ENCODE measurements at places on chromosomes 6 and 20.

DNA sequence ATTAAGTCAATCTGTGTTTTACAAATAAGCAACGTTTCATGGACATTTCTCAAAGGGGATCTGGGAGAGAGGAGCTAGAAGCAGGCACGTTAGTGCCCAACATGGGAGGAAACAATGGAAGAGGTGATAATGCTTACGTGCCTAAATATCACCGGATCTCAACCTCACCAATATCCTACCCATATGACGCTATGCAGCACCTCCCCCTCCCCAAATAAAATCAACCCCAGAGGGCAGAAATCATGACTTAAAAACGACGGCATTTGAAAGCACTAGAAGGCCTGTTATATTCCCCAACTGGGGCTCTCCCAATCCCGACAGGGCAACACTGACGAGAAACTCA, 425 bp downstream of the HBS1L start:
- no peak for DNase-seq

DNA sequence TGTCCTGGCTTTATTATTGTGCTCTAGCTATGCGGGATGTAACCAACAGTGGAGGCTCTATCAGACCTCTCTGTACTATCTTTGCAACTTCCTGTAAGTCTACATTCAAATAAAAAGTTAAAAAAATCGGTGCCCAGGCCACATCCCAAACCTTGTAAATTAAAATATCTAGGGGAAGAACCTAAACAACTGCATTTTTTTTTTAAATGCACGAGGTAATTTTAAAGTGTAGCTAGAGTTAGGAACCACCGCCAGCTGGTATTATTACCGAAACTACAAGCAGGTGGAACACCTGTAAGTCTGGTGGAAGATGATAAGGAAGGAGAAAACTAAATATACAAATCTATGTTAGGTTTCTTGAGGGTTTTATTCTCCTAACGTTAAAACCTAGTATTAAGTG, 34.5 kb upstream of the ID4 start:
- DNase-seq, result no peak

DNA sequence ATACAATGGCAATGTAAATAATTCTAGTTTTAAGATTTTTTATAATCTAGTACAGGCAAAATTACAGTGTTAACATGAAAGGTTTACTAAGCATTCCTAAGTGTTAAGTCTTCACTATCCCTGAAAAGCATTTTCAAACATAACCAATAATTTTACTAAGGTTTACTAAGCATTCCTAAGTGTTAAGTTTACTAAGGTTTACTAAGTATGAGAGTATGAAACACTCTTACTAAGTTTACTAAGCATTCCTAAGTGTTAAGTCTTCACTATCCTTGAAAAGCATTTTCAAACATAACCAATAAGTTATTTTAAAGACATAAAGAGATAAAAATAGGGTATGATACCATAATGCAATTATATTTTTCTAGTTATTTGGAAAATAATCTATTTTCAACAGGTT, 82.6 kb downstream of the PRSS35 start:
- no peak for DNase-seq

GRCh38 chr20:14817101-14817500, 479.7 kb upstream of the FLRT3 start:
- DNase-seq, result no peak

DNA sequence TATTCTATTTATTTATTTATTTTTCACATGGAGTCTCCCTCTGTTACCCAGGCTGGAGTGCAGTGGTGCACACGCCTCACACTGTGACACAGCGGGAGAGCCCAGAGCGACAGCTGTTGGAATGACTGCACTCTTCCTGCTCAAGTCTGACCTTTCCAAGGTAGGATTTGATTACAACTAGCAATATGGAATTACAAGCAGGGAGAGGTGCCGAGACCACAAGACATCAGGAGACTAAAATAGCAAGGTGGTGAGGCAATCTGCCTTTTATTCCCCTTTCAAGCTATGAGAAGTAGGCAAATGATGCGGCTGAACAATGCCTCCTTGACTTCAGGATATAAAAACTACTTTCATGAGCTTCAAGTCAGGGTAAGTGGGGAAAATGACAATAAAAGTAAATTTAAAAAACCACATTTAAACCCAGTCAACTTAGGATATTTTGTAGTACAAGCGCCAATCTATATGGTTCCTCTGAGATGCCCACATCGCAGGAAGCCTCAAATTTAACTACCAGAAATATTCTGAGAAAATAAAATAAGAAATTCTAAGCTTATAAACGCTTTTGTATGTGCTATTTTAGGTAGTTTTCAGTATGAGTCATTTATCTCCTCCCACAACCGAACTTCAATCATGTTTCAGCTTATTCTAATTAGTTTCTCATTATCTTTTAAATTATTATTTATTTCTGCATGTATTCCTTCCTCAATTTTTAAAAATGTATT, 146.9 kb upstream of the SGK1 start:
- DNase-seq, result peak; percentile 69

- DNase-seq, result no peak
Observed at GRCh38 chr20:62732842-62733525, 24.3 kb downstream of the NTSR1 start.

GRCh38 chr6:72963946-72964345, 261.4 kb downstream of the KHDC1L start:
- DNase-seq, result no peak

DNA sequence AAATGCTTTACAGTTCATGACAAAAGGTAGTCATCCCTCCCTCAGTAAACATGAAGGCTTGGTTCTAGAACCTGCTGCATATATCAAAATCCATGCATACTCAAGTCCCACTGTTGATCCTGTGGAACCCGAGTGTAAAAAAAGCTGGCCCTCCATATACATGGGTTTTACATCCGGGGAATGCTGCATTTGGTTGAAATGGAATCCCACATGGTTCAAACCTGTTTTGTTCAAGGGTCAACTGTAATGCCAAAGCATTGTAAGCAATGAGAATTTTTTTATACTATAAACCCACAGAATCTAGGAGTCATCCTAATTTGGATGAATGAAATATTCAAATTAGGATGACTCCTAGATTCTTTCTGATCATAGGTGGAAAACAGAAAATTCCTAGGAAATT, 5.9 kb upstream of the HDAC2 start:
- no peak for DNase-seq

GRCh38 chr6:155543166-155543847, 87.7 kb upstream of the NOX3 start:
- DNase-seq, result no peak

DNA sequence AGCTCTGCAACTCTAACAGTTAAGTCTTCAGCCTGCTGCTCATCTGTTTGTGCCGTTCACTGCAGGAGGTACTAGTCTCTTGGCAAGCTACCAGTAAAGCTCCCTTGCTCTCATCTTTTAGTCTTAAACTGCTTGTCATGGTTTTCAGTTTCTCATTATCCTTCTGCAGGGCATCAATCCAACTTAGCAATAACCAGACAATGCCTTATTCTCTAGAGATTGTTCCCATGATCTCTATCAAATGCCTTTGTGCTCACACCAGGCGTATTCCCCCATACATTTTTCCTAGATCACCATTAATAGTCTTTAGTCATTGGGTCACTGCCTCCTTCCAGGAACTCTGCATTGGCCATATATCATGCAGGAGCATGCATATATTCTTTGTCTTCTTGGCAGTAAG, 171.3 kb downstream of the GRM1 start:
- no peak for DNase-seq

GRCh38 chr6:158418501-158418900, 106.2 kb downstream of the TULP4 start:
- DNase-seq, result peak; percentile 87

GRCh38 chr6:743320-744096, 50.6 kb upstream of the EXOC2 start:
- DNase-seq, result no peak

DNA sequence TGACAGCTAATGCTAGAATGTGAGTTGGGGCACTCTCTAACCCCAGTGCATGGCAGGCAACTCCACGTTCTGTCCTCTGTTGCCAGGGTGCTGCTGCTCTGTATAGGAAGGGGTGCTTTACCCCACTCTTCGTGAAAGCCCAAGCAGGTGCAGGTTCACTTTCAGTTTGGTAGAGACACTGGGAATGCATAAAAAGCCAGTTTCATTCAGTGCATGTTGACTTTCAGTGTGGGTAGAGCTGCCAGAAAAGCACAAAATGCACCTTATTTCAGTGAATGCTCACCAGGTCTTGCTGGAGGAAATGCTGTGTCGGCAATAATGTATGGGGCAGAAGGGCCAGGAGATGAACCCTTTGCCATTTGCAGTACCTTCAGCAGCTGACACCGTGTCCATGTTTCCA, 62.1 kb upstream of the ADGRB3 start:
- DNase-seq, result no peak

- no peak for DNase-seq
Observed at GRCh38 chr20:39758876-39759275, 796.7 kb downstream of the DHX35 start.

- no peak for DNase-seq
Observed at GRCh38 chr6:168411130-168411529, 29.9 kb upstream of the SMOC2 start.

- no peak for DNase-seq
Observed at GRCh38 chr6:36847152-36847551, 7.9 kb upstream of the CPNE5 start.

- DNase-seq, result no peak
Observed at GRCh38 chr6:170114187-170114945, 176.5 kb downstream of the DLL1 start.

- no peak for DNase-seq
Observed at GRCh38 chr6:45353654-45354053, 24.1 kb downstream of the SUPT3H start.

GRCh38 chr6:131948692-131949619, 2.2 kb downstream of the CCN2 start:
- peak; percentile 75 for DNase-seq

- DNase-seq, result peak; percentile 91
Observed at GRCh38 chr6:125918681-125919566, 37.6 kb upstream of the HINT3 start.

GRCh38 chr20:21801193-21801592, 95.7 kb downstream of the PAX1 start:
- DNase-seq, result no peak

DNA sequence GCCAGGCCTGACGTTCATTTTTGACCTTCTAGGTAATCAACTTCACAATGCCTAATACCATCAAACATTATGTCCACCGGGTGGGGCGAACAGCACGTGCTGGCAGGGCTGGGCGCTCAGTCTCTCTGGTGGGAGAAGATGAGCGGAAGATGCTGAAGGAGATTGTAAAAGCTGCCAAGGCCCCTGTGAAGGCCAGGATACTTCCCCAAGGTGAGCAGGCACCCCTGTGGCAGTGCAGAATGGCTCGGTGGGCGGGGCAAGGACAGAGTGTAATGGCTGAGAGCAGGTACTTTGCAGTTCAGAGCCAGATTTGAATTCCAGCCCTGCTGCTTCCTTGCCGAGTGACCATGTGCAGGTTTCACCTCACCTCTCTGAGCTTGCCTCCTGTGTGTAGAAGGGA, 17.1 kb downstream of the DDX27 start:
- no peak for DNase-seq

DNA sequence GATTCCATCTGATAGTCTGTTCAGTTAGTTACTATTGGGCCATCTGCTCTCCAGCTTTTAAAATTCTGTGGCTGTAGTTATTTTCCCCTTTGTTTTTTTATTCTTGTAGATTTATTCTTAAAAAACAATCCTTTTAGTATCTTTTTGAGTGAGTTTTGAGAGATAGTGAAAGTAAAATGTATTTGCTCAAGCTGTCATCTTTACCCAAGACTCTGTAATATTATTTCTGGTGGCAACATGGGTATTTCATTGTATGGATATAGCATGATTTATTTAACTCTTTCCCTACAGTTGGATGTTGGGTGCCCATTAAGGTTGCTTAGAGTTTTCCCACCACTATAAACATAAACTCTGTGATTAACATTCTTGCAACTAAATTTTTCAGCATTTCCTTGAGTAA, 24.6 kb downstream of the STK4 start:
- no peak for DNase-seq

GRCh38 chr20:37356961-37357371, 11.0 kb downstream of the SRC start:
- DNase-seq, result no peak

DNA sequence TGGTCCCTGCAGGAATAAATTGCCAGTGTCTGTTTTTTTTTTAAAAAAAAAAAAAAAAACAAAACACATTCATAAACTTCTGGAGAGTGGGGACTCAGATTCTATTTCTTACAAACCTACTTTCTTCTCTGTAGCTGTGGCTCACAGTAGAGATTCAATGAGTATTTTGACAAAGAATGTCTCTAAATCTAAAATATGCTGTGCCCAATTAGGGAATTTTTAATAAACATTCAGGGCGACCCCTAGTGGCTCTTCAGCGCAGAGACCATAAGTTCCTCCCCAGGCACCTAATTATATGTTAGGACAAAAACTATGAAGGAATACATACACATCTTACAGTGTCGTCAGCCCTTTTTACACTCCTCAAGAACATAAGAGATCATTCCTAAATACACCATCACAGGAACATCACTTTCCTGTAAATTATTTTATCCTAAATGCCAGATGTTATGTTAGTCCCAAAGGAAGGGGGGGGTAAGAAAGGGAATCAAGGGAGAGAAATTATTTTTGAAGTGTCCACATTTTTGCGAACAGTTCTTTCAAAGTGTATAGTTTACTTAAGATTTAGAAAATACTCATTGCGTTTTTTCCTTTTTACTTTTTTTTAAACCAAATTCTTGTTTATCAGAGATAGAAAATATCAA, 21.8 kb upstream of the NAA20 start:
- peak; percentile 62 for DNase-seq

GRCh38 chr6:22145823-22146677, 150.8 kb downstream of the PRL start:
- peak; percentile 71 for DNase-seq

DNA sequence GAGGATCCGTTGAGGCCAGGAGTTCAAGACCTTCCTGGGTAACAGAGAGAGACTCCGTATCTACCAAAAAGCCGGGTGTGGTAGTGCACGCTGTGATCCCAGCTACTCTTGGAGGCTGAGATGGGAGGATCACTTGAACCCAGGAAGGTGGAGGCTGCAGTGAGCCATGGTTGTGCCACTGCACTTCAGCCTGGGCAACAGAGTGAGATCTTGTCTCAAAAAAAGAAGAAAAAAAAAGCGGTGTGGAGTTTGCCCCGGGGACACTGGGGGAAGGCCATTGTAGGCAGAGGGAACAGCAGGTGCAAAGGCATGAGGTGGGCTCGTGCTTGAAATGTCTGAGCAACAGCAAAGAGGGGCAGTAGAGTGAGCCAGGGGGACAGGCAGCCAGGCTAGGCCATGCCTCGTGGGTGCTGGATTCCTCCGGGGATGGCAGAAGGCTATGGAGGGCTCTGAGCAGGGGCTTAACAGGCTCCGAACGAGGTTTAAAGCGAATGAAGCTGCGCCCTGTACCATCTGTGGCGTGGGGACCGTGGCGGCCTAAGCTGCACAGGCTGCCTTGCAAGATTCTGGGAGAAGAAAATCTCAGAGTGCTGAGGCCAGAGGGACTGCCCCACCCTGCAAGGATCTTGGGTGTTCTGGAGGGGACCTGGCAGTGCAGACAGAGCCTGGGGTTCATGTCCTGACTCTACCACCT, 36.9 kb upstream of the NOL4L start:
- no peak for DNase-seq

DNA sequence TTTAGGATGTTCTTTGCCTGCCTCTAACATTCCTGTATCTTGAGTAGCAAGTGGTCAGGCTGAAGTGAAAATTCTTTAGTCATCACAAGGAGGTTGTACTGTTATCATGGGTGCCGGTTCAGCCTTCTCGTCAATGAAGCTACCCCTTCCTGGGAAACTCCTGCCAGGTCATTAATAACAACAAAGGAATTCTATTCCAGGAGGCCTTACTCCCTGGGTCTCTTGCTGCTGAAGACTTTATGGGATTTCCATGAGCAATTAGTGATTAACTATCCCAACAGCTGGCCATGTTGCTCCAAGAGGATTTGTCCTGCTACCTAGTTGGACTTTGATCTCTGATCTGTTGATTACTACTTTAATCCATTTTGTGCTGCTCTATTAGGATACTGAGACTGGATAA, 62.7 kb upstream of the ELOVL5 start:
- DNase-seq, result peak; percentile 95

All from amniotic epithelial cell (primary cell).